Esophagus mucosa (tissue), 1 donor: ENCODE measurements at places on chromosomes 16 and 17. TPM values are rescaled to one million over a fixed set of nuclear protein-coding genes. Genes with fewer than 3 reads are reported as not detected.
A peak's percentile ranks its signal among the peaks of the same experiment; 100 is the strongest.

- no peak for ATAC-seq
Observed at GRCh38 chr16:84916850-84917249, 94.5 kb downstream of the ZDHHC7 start.

DNA sequence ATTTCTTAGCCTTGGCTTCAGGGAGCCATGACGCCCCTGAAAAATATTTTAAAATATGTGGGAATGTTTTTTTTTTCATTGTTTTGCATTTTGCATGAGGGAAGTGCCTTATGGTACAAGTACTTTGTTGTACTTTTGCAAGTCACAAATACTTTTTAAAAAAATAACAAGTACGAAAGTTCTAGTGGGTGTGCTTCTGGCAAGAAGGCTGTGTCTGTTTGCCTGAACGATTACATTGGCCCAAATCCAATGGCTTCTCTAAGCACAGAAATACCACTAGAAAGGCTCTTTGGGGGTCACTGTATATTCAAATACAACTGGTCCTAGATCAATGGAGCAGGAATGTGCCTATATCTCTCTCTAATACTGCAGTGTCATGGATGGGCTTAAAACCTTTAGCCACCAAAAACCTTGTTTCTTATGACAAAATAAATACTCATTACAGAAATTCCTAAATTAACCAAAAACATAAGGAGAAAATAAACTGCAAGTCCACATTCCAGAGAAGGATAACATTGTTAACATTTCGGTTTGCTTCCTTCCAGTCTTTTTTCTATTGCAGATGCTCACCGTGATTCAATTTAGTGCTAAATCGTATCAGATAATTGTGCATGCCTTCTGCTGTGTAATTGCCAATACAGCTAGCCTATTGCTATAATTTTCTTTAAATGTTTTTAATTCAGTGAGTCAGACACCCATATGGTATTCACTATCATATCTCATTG, 97.4 kb downstream of the VAT1L start:
- no peak for ATAC-seq

Gene OTOP2
- 0.36 TPM for total RNA-seq

- peak; percentile 41 for ATAC-seq
Observed at GRCh38 chr17:82734987-82735866, at the start of gene FN3K. TSS of gene FN3K (plus strand) at chr17:82735615. CDS start at chr17:82735637, 22 bp downstream.

Gene SOX9
- total RNA-seq = 20.3 TPM
